ENCODE measurements at places on chromosomes 3 and 15. TPM values are rescaled to one million over a fixed set of nuclear protein-coding genes. Genes with fewer than 3 reads are reported as not detected.

Gene TRPM1
- total RNA-seq = not detected

Gene SLC28A2
- total RNA-seq = not detected

Gene MLF1
- 40.3 TPM for total RNA-seq

Gene CCRL2
- total RNA-seq = not detected

Gene SMAD6
- total RNA-seq = 11.9 TPM

Gene ENTPD3
- total RNA-seq = 0.63 TPM

Gene CYP19A1
- total RNA-seq = not detected

Gene GOLGA8J
- total RNA-seq = not detected

Gene XCR1
- total RNA-seq = not detected

Gene ARIH1
- 55.3 TPM for total RNA-seq

Gene NOX5
- total RNA-seq = 0.03 TPM

Gene BCHE
- total RNA-seq = 0.73 TPM

Gene TGFBR2
- 13.0 TPM for total RNA-seq

Gene CFAP44
- total RNA-seq = 1.0 TPM

Gene CCDC12
- 35.1 TPM for total RNA-seq

Gene CHRD
- 0.66 TPM for total RNA-seq

Gene CNTN4
- 1.1 TPM for total RNA-seq
